ENCODE measurements at places on chromosomes 7 and 10.

GRCh38 chr7:156470399-156471320 is 169.9 kb upstream of the RNF32 start:
- DNase-seq: no peak

- DNase-seq: no peak
Measured at GRCh38 chr7:142188154-142188553, 69.7 kb downstream of the PRSS58 start.

GRCh38 chr10:53033396-53033795 is 260.8 kb upstream of the MBL2 start:
- no peak for DNase-seq

GRCh38 chr7:83271212-83272099 is 108.8 kb upstream of the PCLO start:
- no peak for DNase-seq

GRCh38 chr7:116195451-116195850 is 14.9 kb upstream of the TES start:
- no peak for DNase-seq

- DNase-seq: no peak
Measured at GRCh38 chr10:3828404-3829155, 43.6 kb upstream of the KLF6 start.

GRCh38 chr7:151242159-151243044 is 6.1 kb downstream of the SMARCD3 start:
- no peak for DNase-seq

DNA sequence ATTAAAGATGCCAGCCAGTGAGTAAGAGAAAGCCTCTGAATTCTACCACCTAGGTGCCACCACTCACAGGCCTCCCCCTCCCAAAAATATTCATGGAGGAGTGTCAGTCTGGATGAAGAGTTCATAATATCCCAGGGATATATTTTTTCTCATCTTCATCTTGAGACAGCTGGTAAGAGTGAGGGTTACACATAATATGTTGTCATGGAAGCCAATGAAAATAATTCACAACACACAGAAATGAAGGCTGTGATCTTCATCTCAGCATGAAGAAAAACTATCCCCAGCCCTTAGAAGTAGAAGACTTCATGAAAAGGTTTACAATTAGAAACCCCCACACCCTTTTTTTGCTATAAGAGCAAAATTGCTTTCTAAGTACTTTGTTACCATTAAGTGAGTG is 175.6 kb downstream of the DNAH11 start:
- DNase-seq: no peak

DNA sequence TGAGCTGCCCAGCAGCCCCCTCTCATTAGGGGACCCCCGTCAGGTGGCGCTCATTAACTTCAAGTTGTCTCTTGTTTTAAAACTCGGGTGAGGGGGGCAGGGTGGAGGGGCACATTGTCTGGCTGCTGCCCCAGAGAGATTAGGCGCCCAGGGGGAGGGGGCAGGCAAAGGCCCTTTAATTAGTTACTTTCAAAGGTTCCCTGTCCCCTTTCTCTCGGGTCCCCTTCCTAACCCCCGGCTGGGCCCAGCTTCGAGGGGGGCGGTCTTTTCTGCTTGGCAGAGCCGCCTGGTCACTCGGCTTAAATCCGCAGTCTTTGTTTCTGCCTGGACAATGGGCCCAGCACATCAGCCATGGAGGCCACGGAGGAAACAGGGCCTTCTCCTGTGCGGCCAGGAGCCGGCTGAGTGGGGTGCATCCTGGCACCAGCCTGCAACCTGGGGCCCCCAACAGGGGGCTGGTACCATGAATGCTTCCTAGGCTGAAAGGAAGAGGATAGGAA is 38.9 kb upstream of the SLF2 start:
- DNase-seq: no peak

GRCh38 chr7:135659159-135659846 is 3.0 kb upstream of the STMP1 start:
- no peak for DNase-seq

DNA sequence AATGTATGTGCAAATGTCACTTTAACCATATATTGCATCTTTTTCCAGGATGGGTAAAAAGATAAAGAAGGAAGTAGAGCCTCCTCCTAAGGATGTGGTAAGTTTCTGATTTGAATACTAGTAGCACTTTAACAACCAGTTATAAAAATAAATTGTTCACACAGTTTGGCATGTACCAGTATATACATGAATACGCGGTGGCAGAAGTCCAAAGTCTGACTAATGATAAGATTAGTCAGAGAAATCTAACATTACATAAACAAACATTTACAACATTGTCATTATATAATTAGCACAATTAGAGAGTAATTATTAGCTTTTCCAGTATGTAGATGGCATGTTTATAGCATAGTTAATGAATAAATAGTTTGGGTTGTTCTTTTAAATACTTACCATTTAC is 4.1 kb downstream of the ARMC3 start:
- no peak for DNase-seq

- no peak for DNase-seq
Measured at GRCh38 chr10:33722067-33722466, 387.6 kb upstream of the NRP1 start.

- no peak for DNase-seq
Measured at GRCh38 chr7:154844955-154845354, 158.0 kb downstream of the PAXIP1 start.

GRCh38 chr10:98815039-98815885 is 368.5 kb upstream of the HPS1 start:
- DNase-seq: no peak

GRCh38 chr7:148720472-148720871 is 21.8 kb downstream of the CUL1 start:
- no peak for DNase-seq
